NCI-H1105 (cell line): ENCODE measurements at places on chromosomes 2 and 18.

DNA sequence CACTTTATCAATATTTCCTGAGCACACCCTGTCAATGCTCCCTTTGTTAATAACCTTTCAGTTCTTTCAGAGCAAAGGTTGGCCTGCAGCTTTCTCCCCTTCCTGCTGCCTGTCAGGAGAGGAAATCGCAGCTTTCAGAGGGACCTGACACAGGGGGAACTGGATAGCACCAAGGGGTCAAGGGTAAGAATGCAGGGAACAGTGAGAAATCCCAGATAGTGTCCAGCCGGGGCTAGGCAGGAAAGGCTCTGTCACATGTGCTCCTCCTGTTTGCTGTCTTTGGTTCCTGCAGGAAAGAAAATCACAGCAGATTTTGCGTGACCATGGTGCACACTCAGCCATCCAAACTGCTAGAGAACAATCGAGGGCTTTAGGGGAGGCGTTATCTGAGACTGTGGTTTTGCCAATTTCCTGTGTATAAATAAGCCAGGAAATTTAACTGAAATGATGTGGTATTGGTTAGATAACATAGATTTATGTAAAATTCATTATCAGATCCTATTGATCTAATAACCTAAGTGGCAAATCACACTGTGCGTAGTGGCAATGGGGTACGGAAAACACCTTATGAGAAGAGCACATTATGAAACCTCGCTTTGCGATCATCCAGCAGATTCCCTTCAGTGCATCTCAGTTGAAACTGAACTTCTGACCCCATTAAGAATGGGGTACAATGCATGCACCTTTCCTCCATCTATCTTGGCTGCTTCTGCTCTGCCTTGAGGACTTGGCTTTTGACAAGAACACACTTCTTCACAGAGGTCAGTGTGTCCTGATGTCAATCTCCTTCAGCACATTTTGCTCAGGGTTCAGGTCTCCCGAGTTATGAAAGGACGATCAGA lies 178.0 kb downstream of the ICOS start:
- no peak for DNase-seq

DNA sequence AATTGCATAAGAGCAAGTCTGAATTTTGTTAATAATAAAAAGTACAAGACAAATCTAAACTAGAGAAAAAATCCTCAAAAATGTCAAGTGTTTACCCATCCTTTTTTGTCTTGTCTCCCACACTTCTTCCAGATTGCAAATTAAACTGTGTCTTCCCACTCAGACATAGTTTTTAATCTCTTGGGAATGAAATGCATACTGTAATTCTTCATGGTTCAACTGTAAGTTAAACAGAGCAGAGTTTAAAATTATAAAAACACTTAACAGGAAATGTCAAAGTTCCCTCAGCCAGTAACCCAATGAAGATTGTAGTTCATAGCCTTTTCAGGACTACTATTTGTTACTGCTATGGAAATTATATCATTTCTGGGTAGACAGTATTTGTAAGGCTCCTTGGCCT lies 171.8 kb downstream of the UBE2E3 start:
- no peak for DNase-seq

- no peak for DNase-seq
These were observed 14.4 kb downstream of the ARID5A start for GRCh38 chr2:96550787-96551604.

DNA sequence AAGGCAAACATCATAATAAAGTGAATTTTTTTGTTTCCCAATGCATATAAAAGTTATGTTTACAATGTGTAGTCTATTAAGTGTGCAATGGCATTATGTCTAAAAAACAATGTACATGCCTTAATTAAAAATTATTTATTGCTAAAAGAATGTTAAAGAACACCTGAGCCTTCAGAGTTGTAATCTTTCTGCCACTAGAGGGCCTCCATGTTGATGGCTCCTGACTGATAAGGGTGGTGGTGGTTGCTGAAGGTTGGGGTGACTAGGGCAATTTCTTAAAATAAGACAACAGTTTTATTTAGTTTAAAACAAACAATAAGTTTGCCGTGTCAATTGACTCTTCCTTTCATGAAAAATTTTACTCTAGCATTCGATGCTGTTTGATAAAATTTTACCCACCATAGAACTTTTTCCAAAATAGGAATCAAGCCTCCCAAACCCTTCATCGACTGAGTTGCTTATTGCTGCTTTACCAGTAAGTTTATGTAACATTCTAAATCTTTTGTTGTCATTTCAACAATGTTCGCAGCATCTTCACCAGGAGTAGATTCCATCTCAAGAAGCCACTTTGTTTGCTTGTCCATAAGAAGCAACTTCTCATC lies 32.3 kb downstream of the MAP3K2 start:
- DNase-seq = no peak

GRCh38 chr18:26183395-26184112 lies 42.7 kb upstream of the TAF4B start:
- DNase-seq = no peak

- DNase-seq = no peak
These were observed 19.0 kb downstream of the MBP start for GRCh38 chr18:77113361-77114151.

GRCh38 chr2:147351784-147352183 lies 493.0 kb upstream of the ACVR2A start:
- DNase-seq = no peak

GRCh38 chr2:19312949-19313348 lies 45.5 kb downstream of the OSR1 start:
- no peak for DNase-seq

- DNase-seq = no peak
These were observed 161.1 kb downstream of the ESCO1 start for GRCh38 chr18:21439431-21439846.
